ENCODE measurements at places on chromosomes 4 and X. TPM values are rescaled to one million over a fixed set of nuclear protein-coding genes. Genes with fewer than 3 reads are reported as not detected.

Gene CCDC120
- 15.7 TPM for total RNA-seq

GRCh38 chrX:55638933-55639332, 15.7 kb downstream of the FOXR2 start:
- DNase-seq = no peak

GRCh38 chr4:70849291-70849690, 9.6 kb upstream of the GRSF1 start:
- DNase-seq = no peak

Gene ARX
- total RNA-seq = 0.24 TPM

DNA sequence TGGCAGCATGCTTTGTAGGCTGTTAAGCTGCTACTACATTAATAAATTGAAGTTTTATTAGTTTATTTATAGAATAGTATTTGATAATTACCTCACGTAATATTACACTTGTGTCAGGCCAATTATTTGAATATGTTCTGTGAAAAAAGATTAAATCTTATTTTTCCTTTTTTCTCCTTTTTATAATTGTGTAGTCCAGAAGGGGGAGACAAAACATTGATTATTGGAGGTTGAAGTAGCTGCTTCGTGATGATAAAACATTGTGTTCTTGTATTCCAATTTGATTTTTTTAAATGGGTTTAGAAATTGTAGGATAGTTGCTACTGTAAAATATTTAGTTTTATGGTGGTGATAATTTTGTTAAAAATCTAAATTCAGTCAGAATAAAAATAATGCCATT, 85.7 kb downstream of the DIAPH2 start:
- no peak for DNase-seq

DNA sequence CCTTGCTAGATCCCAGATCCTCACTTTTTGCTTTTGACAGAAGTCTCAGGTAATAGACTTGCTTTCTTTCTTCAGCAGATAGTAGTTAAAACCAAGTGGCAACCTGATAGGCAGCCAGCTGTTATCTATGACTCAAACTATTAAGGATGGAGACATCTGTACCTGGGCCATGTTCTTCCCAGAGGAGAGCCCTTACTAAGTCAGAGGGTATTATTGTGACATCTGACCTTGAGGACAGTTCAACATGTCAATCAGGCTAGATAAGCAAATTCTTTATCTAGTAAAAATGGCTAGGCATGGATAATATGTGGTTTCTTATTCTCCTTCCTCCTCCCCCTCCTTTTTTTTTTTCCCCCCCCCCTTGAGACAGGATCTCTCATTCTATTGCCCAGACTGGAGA, 39.2 kb downstream of the TRIM2 start:
- DNase-seq = no peak

- no peak for DNase-seq
Measured at GRCh38 chr4:76377911-76378310, 43.0 kb downstream of the CCDC158 start.

Gene SPACA5
- total RNA-seq = not detected

- DNase-seq = no peak
Measured at GRCh38 chr4:65831828-65832227, 161.5 kb upstream of the EPHA5 start.

- no peak for DNase-seq
Measured at GRCh38 chr4:105934386-105934785, 39.1 kb downstream of the NPNT start.

GRCh38 chrX:41667631-41668030, 21.1 kb upstream of the GPR34 start:
- no peak for DNase-seq

DNA sequence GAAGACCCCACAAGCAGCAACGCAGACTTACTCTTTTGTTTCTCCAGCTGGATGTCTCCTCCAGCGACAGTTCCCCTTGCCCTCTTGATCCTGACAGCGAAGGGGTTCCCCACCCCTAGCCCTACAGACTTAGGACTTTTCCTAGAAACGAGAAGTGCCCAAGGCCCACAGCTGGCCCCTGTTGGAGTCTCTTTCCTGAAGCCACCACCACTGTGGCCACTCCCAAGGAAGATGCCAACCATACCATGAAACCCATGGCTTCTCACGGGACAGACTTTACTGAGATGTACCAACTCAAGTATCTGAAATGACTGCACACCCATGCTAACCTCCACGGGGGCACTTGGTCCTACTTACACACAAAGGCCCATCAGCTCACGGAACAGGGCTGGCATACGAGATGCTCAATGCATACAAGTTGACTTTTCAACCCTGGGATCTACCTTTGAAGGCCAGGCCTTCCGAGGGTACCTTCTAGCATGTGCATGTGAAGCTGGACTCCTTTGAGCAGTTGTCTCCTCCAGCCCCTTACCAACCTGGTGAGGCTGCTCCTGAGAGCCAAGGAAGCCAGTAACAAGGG, 924 bp upstream of the IRAK1 start:
- DNase-seq = no peak

DNA sequence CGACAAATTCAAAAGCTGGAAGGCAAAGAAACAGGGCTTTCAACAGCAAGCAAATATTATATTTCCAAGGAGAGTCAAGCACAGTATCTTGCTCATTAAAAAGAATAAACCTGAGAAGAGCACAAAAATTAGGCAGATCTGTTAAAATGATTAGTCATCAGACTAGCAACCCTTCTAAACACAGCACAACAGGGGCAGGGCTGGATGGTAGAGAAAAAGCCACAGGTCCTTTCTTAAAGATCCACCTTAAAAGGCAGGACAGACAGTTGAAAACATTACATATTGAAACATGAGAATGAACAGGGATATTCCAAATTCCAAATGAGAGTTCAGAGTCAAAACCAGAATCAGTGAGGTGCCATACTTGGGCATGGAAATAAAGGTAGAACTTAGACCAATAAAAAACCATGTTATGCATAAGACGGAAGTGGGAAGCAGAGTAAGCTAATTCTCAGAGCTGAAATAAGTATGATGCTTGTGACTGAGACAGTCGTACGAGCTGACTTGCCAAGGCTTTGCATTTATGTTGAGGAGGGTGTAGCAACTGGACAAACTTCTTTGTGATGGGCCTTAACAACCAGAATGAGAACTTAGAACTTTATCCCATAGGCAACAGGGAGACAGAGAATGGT, 126.9 kb upstream of the FAM9B start:
- no peak for DNase-seq

GRCh38 chr4:121863799-121864198, 6.5 kb downstream of the BBS7 start:
- DNase-seq = no peak

Gene GCNA
- total RNA-seq = 0.48 TPM

Gene CLNK
- not detected for total RNA-seq

Gene TLL1
- not detected for total RNA-seq

DNA sequence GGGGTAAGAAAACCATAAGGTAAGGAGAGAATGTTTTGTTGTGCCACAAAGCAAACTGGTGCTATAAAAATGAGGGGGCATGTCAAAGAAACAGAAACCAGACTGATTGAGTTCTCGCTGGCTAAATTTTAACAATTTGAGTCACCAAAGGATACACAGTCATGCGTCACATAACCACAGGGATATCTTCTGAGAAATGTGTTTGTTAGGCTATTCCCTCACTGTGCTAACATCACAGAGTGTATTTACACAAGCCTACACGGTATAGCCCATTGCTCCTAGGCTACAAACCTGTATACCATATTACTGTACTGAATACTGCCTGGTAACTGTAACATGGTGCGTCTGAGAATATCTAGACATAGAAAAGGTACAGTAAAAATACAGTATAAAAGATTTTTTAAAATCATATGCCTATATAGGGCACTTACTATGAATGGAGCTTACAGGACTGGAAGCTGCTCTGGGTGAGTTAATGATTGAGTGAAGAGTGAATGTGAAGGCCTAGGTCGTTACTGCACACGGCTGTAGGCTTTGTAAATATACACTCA, 50.1 kb downstream of the FBXW7 start:
- DNase-seq = no peak

DNA sequence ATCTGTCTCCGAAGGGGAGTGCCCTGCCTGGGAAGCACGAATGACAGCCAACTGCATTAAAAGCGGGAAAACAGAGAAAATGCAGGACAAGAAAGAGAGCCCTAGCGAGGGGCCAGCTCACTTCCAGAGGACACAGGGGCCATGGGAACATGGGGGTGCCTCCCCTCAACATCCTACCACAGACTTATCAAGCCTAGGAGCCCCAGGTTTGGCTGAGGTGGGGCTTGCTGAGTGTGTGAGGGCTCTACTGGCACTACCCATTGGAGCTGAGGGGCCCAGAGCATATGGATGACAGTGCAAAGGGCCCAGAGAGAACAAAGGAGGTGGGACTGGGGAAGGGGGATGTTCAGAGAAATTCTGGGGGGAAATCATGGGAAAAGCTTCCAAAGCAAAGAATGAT, 101.8 kb downstream of the PJA1 start:
- peak; percentile 8 for DNase-seq

Gene TNIP2
- total RNA-seq = 44.7 TPM

DNA sequence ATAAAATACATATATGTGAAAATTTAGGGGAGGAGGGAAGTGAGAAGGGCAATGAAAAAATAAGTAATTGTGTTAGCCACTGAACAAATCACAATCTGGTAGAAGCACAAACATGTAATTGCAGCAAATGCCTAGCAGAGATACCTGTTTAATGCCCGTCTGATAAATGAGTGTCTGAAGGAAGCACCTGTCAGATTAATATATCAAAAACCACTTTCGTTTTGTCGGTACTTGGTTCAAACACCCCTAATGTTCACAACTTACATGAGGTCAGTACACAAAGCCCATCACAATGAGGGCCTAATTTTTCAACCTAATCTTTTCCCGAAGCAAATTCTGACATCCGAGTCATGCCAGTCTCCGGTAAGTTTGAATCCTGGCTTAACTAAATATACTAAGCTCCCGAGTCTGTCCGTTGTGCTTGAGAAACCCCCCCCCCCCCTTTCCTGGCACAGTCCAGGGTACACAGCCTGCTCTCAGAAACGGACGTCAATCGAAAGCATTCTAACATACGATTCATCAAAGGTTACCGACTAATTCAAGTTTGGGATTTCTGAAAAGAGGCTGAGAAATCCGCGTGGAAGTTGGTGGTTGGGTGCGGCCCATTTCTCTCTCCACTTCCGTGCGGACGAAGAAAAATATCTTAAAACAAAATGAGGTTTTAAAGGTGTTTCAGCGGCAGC, 758 bp downstream of the SDAD1 start:
- DNase-seq = no peak

Gene LAMTOR3
- 30.6 TPM for total RNA-seq

Gene ANK2
- 30.5 TPM for total RNA-seq

Gene MAGEE2
- not detected for total RNA-seq

DNA sequence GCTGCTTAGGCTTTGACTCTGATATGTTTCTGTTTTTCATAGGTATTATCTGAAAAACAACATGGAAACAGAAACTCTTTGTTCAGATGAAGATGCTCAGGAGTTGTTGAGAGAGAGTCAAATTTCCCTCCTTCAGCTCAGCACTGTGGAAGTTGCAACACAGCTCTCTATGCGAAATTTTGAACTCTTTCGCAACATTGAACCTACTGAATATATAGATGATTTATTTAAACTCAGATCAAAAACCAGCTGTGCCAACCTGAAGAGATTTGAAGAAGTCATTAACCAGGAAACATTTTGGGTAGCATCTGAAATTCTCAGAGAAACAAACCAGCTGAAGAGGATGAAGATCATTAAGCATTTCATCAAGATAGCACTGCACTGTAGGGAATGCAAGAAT, 238.6 kb downstream of the RAPGEF2 start:
- no peak for DNase-seq

DNA sequence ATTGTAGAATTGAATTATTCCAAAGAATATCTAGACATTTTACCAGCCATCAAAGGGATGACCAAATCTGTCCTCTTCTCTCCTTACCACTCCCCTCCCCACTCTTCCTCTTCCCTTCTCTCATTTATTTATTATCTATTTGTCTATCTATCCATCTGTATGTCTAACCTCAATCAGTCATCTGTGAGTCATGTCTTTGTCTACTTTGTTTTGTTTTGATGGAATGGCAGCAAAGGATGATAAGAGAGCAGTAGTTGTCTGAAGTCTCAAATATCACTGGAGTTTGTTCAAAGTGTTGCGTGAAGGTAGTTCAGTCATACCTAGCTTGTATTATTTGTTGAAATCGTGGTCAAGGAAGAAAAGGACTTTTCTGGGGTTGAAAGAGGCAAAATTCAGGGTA, 34.7 kb upstream of the PGRMC2 start:
- no peak for DNase-seq

Gene NAT8L
- 14.7 TPM for total RNA-seq

All from H9 (cell line).